Upper lobe of left lung (tissue), 6 donors: ENCODE measurements at places on chromosomes 1 and 21. TPM values are rescaled to one million over a fixed set of nuclear protein-coding genes. Genes with fewer than 3 reads are reported as not detected.

TBX19 gene
- total RNA-seq, result 2.3 TPM

LCE2A gene
- not detected for total RNA-seq

CLSTN1 gene
- total RNA-seq, result 82.7 TPM

- no peak for DNase-seq
- no peak overlapping the region for H3K27ac ChIP-seq
- no peaks in the 10 kb centered on the region for H3K36me3 ChIP-seq
- peaks cover 55% of the 10 kb centered on the region for H3K4me1 ChIP-seq
- no peak overlapping the region for H3K4me3 ChIP-seq
These were observed 64.0 kb downstream of the PRDM2 start for GRCh38 chr1:13763991-13764390.
